ENCODE measurements at places on chromosomes 3 and 15. TPM values are rescaled to one million over a fixed set of nuclear protein-coding genes. Genes with fewer than 3 reads are reported as not detected.

The B3GNT5 gene
- 21.0 TPM for total RNA-seq

The LRRN1 gene
- total RNA-seq, result 0.67 TPM

The CPA3 gene
- total RNA-seq, result not detected

The TMEM212 gene
- not detected for total RNA-seq

The PLA2G4E gene
- total RNA-seq, result not detected

The STRC gene
- total RNA-seq, result 0.17 TPM

The SPESP1 gene
- 0.99 TPM for total RNA-seq

The POLR2M gene
- 65.2 TPM for total RNA-seq

The SEMA3B gene
- total RNA-seq, result 0.46 TPM

The AHSG gene
- not detected for total RNA-seq

The TF gene
- total RNA-seq, result 0.17 TPM

The CLEC3B gene
- 0.27 TPM for total RNA-seq

The PAK2 gene
- total RNA-seq, result 73.8 TPM

The SH3BP5 gene
- 8.6 TPM for total RNA-seq

The CIB1 gene
- 171 TPM for total RNA-seq

The KIF7 gene
- 3.5 TPM for total RNA-seq

The ALDH1L1 gene
- total RNA-seq, result not detected

The TM4SF1 gene
- total RNA-seq, result not detected

The AMIGO3 gene
- total RNA-seq, result not detected

The ZMYND10 gene
- total RNA-seq, result 1.6 TPM

The TOMM70 gene
- 61.2 TPM for total RNA-seq

The ISY1 gene
- 89.7 TPM for total RNA-seq

The UPK1B gene
- not detected for total RNA-seq

The COL8A1 gene
- 0.06 TPM for total RNA-seq

The NAALADL2 gene
- total RNA-seq, result not detected

The SH3GL3 gene
- total RNA-seq, result not detected

The OSTN gene
- total RNA-seq, result not detected

The LRTM1 gene
- total RNA-seq, result not detected

The ATP13A5 gene
- total RNA-seq, result not detected

The RBP2 gene
- total RNA-seq, result not detected

The ZDHHC23 gene
- 3.9 TPM for total RNA-seq

The CCR4 gene
- total RNA-seq, result 41.6 TPM

The PPP2R3A gene
- total RNA-seq, result 0.21 TPM

The SLC6A1 gene
- not detected for total RNA-seq

The SCAMP5 gene
- total RNA-seq, result 1.2 TPM

The CHAC1 gene
- total RNA-seq, result 25.2 TPM

The SKOR1 gene
- 0.06 TPM for total RNA-seq

The MCCC1 gene
- total RNA-seq, result 35.8 TPM

The DPPA2 gene
- total RNA-seq, result not detected

All from activated CD8-positive, alpha-beta memory T cell treated with anti-CD3 and anti-CD28 coated beads for 36 hours (primary cell).